ENCODE measurements at places on chromosomes 5 and 9.
A peak's percentile ranks its signal among the peaks of the same experiment; 100 is the strongest.

DNA sequence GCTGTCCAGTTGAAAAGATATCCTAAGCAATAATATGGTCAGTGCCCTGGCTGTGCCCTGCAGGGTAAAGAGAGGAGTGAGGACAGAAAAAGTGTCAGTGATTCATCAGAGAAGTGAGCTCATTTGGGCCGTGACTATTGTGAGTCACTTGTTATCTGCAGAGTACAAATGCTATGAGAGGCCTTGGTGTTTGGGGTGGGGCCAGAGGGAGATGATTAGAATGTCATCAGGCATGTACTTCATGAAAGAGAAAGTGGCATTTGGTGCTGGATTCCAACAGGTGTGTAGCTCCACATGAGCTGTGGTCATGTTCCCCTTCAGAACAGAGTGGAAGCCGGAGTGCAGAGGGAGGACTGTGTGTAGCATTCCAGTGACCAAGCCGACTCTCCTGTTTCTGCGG, 174.1 kb downstream of the KDM4C start:
- peak; percentile 80 for DNase-seq

DNA sequence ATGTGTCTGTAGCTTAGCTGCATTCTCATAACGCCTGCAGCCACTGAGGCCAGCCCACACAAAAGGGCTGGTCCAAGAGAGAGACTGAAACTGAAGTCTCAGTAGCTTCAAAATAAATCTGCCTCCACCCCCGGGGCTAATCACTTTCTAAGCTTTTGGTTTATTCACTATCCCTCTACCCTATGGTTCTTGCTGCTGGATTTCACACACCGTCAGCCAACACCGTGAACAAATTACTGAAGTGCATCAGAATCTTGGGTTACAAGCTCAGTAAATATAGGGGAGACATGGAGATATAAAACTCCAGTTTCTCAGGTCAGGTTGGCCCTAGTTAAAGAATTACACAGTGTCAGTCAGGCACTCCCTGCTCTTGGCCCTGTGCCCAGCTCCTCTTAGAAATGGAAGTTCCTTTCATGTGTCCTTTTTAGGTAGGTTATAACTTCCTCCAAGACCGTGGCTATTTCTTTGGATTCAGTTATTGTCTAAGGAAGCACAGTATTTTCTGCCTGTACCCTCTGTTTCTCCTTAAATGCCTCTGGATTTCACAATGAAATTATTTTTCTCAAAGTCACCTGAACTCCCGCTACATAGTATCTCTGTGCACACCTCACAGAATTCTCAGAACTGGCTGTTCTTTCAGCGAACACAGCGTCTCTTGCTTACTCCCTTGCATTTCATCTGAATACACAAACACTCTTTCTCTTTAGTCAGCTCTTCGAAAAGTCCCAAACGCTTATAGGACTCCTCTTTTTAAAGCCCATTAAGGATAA, 112.5 kb downstream of the FAM174A start:
- DNase-seq: no peak

DNA sequence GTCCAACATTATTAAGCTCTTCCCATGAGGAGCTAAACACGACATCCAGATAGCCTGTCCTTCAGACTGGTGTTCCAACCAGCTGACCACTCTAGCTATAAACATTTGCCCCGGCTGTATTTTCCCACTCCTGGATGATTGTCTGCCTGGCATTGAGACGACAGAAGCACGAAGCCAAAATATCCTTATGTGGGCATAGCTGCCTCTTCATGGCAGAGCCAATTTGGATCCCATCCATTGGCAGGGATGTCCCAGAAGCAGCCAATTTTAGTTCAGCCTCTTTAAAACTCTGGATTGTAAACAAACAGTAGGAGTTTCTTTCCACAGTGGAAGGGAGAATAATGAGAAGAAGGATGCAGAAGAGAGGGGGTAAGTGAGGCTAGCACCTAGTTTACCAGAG, 507.6 kb downstream of the CETN3 start:
- peak; percentile 15 for DNase-seq

- DNase-seq: peak; percentile 51
Observed at GRCh38 chr9:113906411-113907110, 30.5 kb downstream of the ZNF618 start.

DNA sequence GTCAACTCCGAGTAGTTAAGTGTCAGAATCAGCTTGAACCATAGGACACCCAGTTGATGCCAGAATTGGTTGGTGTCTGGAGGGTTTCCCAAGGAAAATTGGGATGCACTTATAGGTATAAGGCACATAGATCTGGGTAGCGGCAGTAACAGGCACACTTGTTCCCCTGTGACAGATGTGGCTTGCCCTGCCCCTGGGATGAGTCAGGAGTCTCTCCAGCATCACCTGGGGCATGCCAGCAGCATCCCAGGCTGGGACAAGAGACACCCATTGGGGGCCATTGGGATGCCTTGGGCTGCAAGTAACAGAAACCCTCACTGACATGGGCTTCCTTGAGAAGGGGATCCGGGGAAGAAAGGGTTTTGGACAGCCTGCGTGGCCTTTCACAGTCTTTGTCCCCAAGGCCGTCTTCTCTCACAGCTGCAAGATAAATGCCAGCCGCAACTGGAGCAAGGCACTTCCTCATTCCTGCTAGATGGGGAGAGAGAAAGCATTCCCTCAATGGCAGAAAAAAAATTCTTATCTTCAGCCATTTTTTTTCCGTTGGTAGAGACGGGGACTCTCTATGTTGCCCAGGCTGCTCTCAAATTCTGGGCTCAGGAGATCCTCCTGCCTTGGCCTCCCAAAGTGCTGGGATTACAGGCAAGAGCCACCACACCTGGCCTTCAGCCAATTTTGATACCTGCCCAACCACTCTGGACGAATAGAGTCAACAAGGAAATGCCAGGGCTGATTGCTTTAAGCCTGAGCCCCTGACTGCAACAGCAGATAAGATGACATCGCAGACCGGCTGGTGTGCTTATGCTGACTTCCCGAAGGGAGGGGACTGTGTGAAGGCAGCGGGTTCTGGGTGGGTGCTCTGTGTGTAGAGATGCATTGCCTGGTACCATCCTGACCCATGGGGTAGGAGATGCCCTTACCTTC, 13.3 kb upstream of the RNF130 start:
- no peak for DNase-seq

- DNase-seq: no peak
Observed at GRCh38 chr5:158056130-158056825, 197.3 kb upstream of the CLINT1 start.
